ENCODE measurements at places on chromosomes 1 and 21.

GRCh38 chr1:98480271-98480670 lies 181.2 kb upstream of the SNX7 start:
- DNase-seq: no peak

DNA sequence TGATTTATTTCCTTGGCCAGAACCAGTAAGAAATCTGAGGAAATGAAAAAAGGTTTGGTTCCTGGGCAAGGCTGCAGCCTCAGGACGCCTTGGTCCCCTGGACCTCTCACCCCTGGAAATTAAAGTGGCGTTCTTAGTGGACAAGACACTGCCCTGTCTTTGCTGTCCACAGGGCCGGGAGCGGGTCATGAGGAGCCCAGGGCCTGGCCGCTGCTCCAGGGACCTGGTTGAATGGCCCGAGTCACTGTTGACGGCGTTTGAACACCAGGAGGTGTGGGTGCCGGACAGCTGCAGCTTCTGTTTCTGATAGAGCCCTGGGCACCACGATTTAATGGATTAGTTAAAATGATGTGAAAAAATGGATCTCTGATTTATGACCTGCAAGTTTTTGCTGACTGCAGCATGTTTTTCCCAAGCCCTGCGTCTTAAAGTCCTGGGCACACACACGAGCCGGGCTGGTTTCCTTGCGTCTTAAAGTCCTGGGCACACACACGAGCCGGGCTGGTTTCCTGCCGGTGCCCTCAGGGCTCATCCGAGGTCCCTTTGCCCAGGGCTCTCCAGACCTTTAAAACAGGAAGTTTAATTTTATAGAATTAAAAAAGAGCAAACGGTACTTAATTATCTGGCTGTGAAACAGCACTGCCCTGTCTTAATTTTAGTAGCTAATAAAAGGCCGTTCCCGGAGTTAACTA lies 74.1 kb upstream of the ACTRT2 start:
- no peak for DNase-seq

DNA sequence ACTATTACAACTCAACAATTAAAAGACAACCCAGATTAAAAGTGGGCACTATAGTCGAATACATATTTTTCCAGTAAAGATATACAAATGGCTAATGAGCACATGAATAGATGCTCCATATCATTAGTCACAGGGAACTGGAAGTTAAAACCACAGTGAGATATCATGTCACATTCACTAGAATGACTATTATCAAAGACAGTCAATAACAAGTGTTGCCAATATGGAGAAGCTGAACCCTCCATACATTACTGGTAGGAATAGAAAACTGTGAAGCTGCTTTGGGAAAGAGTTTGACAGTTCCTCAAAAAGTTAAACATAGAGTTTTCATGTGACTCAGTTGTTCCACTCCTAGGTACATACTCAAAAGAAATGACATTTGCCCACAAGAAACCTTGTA lies 30.6 kb upstream of the MRPS6 start:
- DNase-seq: no peak

GRCh38 chr1:6041432-6042062 lies 4.1 kb upstream of the KCNAB2 start:
- DNase-seq: peak; percentile 21

- no peak for DNase-seq
Measured at GRCh38 chr21:41009398-41010100, 158.4 kb upstream of the BACE2 start.

- no peak for DNase-seq
Measured at GRCh38 chr1:197435224-197435623, 167.2 kb downstream of the CRB1 start.

GRCh38 chr1:25338188-25338981 lies at the start of gene TMEM50A:
Gene TMEM50A, plus strand, starts transcription at chr1:25338334. Its CDS starts 2,153 bp downstream, at chr1:25340487.
- DNase-seq: peak; percentile 81

DNA sequence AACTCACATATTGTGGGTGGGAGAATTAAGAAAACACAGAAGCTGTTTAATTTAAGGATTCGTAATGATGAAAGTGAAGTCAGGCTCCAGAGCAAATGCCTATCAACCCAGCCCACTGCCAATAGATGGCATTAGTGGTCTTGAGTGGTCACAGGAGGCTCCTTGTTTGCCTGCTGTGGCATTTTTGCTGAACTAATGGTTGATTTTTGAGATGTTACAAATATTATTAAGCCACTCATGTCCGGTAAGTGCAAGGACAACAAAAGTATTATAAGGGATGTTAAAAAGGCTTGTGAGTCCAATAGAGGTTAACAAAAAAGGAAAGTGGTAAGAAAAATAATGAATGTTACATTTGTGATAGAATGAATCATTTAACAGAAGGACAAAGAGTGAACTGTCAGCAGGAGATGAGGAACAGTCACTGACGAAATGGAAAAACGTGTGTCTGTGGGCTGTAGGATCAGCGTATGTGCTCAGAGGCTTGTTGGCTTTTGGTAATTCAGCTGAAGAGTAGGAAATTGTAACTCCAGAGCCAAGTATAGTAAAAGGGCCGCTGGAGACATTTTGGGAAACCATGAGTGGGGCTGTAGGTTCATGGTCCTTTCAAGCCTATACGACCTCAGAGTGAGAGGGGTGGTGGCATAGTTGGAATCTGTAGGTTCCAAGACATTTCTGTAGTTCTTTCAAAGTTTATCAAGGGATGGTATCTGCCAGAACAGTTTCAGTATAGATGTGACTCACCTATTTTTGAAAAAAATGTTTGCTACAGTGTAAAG lies 11.2 kb downstream of the SFT2D2 start:
- DNase-seq: no peak

DNA sequence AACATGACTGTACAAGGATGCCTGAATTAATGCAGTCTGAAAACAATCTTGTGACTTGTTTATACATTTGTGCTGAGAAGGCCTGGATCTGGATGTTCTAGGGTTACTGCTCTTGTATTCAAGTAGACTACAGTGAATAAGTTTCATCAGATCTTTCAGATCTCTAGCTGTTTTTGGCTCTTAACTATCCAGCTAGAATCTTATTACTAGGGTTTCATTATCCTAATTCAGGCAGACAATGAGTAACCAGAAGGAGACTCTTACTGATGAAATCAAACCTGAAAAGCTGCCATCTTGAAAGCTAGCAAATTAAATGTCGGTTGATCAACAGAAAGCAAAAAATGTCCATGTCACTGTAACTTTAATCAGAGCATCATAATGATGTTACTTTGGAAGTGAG lies 112.5 kb upstream of the KCNK2 start:
- no peak for DNase-seq

GRCh38 chr21:39882151-39882838 lies 15.1 kb downstream of the PCP4 start:
- no peak for DNase-seq

GRCh38 chr21:36551731-36552433 lies 72.0 kb upstream of the CLDN14 start:
- no peak for DNase-seq
